ENCODE measurements at places on chromosomes 12 and 14.

DNA sequence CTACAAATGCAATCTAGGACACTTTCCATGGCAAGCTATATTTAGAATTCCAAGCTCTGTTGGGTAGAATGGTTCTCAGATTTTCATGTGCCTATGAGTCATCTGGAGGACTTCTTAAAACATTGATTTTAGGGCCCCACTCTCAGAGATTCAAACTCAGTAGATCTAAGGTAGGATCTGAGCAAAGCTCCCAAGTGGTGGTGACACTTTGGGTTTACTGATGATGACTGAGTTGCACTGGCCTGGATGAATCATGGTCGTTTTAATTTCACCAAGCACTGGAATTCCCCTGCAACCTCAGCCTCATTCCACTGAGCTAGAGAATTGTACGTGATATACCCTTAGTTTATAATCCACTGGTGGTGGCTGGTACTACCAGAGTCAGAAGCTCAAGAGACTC lies 86.5 kb downstream of the PPM1H start:
- DNase-seq = no peak

DNA sequence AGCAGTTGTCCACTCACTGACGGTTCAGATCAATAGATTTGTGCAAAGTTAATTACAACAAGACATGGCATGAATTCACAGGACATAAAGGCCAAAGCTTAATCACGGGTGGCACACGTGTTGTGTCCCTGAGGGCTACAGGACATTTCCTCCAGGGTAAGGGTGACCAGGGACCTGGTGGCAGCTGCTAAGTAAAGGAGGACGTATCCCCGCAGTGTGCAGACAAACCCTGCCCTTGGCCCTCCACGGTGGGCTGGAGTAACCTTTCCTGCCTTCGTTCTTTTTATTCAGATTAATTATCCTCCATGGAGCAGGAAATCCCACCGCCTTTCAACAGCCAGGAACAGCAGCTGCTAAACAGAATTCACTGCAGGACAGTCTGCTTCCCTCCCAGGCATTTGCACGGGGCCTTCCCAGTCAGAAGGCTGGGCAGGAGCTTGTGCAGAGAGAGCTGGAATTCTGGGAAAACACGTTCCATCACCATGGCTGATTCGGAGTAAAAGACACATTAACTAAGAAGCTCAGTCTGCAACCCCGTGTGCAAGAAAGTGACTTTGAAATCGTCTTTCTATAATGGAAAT lies 289.9 kb upstream of the SFSWAP start:
- no peak for DNase-seq

GRCh38 chr12:76024102-76024781 lies 7.3 kb downstream of the PHLDA1 start:
- DNase-seq = no peak

DNA sequence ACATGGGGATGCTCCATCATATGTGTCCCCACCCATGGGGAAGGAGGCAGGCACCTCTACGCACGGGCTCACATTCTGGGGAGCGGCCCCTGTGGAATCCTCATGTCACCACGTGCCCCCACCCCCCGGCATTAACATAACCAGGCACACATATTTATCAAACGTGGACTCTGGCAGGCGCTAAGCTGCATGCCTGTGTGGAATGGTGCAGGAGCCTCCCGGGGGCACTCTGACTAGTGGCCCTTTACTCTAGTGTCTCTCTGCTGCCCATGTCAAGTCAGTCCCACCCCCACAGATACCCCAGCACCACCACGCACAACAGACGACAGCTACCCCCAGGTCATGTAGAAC lies 66.1 kb downstream of the CCDC88C start:
- no peak for DNase-seq

- DNase-seq = no peak
These were observed 381.0 kb downstream of the LRIG3 start for GRCh38 chr12:58539295-58539694.

GRCh38 chr12:49121047-49121696 lies 10.0 kb downstream of the TUBA1B start:
- DNase-seq = peak; percentile 74

DNA sequence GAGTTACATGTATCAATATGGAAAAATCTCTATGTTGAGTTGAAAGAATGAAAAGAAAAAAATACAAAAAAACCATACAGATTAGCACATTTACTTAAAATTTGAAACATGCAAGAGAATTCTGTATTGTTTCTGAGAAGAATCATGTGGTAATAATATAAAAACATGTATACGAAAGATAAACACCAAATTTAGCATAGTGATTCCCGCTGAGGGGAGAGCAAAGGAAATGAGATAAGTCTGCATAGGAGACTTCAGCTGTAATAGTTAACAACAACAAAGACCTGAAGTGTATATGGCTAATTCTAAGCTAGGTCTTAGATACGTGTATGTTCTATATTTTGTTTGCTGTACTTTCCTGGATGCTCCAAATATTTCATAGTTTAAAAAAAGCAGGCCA lies 46.5 kb downstream of the FNTB start:
- DNase-seq = no peak

- DNase-seq = no peak
These were observed 399.6 kb downstream of the ZFP36L1 start for GRCh38 chr14:68393259-68393658.

DNA sequence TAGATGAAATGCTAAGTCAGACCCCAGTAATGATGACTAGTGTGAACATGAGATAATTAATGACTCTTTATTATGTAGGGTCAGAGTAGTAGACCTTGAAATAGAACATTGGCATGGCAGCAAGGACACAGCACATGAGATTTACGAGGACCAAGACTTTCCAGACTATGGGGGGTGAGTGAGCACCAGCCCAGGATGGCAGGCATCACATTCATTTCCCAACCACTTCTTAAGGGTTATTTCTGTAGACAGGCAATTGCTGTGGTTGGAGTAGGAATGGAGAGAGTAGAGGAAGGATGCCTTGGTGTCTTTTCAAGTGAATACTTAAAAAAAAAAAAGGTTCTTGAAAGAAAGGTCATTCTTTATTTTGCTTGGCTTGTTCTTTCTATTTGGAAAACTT lies 189.4 kb upstream of the DYRK2 start:
- no peak for DNase-seq

- DNase-seq = no peak
These were observed 4.4 kb downstream of the WNT5B start for GRCh38 chr12:1633459-1633858.

GRCh38 chr14:61253064-61253738 lies 27.9 kb downstream of the TMEM30B start:
- no peak for DNase-seq

DNA sequence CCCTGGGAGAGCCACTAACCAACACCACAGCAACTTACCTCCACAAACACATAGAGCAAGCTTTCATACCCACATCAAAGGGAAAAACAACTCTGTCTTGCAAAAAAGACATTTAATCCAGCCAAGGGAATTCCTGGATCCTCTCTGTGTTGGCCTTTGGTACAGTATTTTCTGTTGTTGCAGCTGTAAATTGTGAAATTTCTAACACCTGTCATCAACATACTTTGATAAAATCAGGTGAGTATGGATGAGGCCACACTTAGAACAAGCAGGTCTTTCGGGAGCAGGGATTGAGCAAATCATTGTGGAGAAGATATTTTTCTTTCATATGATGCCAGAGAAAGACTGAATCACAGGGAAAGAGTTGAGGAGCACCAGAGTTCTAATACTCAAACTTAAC lies 89.3 kb downstream of the SPTSSA start:
- no peak for DNase-seq
